ENCODE measurements at places on chromosomes 4 and X.

- peak; percentile 17 for DNase-seq
Measured at GRCh38 chrX:23756165-23756564, 13.1 kb upstream of the ACOT9 start.

DNA sequence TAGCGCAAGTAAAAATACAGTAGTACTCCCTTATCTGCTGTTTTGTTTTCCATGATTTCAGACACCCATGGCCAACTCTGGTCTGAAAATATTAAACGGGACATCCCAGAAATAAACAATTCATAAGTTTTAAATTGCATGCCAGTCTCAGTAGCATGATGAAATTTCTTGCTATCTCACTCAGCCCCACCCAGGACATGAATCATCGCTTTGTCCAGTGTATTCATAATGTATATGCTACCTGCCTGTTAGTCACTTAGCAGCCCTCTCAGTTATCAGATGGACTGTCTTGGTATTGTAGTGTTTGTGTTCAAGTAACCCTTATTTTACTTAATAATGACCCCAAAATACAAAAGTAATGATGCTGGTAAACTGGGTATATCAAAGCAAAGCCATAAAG lies 158.2 kb upstream of the DDIT4L start:
- no peak for DNase-seq

GRCh38 chr4:129167640-129168260 lies 71.8 kb downstream of the C4orf33 start:
- no peak for DNase-seq

DNA sequence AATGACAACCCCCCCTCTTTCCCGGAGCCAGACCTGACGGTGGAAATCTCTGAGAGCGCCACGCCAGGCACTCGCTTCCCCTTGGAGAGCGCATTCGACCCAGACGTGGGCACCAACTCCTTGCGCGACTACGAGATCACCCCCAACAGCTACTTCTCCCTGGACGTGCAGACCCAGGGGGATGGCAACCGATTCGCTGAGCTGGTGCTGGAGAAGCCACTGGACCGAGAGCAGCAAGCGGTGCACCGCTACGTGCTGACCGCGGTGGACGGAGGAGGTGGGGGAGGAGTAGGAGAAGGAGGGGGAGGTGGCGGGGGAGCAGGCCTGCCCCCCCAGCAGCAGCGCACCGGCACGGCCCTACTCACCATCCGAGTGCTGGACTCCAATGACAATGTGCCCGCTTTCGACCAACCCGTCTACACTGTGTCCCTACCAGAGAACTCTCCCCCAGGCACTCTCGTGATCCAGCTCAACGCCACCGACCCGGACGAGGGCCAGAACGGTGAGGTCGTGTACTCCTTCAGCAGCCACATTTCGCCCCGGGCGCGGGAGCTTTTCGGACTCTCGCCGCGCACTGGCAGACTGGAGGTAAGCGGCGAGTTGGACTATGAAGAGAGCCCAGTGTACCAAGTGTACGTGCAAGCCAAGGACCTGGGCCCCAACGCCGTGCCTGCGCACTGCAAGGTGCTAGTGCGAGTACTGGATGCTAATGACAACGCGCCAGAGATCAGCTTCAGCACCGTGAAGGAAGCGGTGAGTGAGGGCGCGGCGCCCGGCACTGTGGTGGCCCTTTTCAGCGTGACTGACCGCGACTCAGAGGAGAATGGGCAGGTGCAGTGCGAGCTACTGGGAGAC lies 1.6 kb downstream of the PCDH10 start:
- DNase-seq = no peak

GRCh38 chr4:120916937-120917336 lies 5.6 kb downstream of the PRDM5 start:
- no peak for DNase-seq

GRCh38 chr4:84220990-84221389 lies 278.1 kb downstream of the NKX6-1 start:
- DNase-seq = no peak

- DNase-seq = no peak
Measured at GRCh38 chr4:177574446-177574845, 132.2 kb upstream of the AGA start.

DNA sequence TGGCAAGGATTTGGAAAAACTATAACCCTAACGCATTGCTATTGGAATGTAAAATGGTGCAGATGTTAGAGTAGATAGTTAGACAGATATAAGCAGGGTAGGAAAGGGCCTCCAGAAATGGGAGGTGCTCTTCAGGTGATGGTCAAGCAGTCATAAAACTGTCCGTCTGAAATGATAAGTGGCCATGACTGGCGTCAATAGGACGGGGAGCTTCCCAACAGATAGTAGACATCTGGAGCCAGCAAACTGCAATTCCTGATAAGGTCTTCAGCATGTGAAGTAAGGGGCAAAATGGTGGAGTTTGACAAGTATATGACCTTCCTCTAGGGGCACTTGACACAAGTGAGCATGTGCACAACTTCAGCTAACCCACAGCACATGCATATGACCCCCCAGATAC lies 250.4 kb downstream of the MAGEB5 start:
- DNase-seq = no peak

- DNase-seq = no peak
Measured at GRCh38 chrX:149230689-149231088, 274.4 kb downstream of the IDS start.

DNA sequence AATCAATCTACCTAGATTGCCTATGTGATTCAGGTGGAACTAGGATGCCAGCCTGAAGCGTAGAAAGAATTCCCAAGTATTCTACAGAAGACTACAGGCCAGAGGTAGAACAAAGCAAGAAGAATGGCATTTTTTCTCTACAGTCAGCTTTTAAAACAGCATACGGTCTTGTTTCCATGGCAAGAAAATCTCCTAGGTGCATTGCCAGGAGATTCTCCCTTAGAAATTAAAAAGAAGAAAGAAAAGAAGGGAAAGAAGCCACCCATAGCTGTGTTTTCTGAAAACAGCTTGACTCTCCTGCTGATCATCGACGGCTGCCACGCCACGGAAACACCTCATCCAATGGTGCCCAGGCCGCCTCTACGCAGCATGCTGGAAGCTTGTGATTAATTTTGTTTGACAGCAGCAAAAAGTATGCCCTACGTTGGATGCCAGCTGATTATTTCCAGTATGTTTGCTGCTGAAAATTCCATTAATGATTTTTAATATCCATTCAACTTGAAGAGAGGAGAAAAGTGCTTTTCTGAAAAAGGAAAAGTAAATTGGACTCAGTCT lies 24.1 kb downstream of the ANK2 start:
- no peak for DNase-seq

- DNase-seq = no peak
Measured at GRCh38 chr4:141571362-141571761, 65.0 kb upstream of the IL15 start.

DNA sequence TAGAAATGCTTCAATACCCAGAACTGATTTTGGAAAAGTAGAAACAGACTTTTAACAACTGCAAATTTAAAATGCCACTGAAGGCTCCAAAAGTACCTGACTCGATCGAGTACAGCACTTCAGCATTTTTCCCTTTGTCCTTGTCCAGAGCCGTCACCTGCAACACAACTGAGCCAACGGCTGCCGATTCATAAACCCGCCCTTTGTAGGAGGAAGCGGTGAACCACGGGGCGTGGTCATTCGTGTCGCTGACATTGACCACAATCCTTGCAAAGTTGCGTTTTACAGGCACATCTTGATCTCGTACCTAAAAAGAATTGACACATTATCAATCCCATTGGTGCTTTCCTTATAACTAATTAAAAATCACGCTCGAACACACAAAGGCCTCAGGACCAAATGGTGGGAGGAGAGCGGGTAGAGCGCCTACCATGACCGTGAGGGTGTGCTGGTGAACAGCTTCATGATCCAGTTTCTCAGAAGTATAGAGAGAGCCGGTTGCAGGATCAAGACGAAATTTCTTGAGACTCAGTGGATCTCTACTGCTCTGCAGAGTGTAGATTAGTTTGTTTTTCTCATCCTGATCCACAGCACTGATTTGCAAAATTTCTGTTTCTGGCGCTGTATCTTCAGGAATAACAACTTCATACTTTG lies 72.8 kb upstream of the MTNR1A start:
- DNase-seq = no peak
